NCI-H1694 treated with DMSO at 0.1 percent for 48 hours (cell line): ENCODE measurements at places on chromosomes 16 and 17.

DNA sequence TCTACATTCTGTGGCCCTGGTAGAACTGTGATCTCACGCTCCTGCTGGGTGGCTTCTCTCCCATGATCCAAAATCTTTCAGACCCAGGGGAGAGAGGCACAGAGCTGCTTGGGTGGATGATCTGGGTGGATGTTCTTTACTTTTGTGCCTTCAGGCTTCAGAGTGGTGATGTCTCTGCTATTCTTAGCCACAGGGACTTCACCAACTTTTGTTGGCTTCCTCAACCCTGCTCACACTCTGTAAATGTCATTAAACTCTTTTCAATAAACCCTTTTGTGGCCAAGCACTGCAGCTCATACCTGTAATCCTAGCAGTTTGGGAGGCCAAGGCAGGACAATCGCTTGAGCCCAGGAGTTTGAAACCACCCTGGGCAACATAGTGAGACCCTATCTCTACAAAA, 7.6 kb downstream of the CLEC10A start:
- no peak for DNase-seq

- DNase-seq, result no peak
These were observed 104.9 kb downstream of the AXIN2 start for GRCh38 chr17:65456368-65457151.

GRCh38 chr17:53101706-53102105, 721.0 kb upstream of the KIF2B start:
- DNase-seq, result no peak

GRCh38 chr16:8866118-8866883, 2.5 kb downstream of the CARHSP1 start:
- no peak for DNase-seq
